ENCODE measurements at places on chromosomes 1 and 21.
A peak's percentile ranks its signal among the peaks of the same experiment; 100 is the strongest.

- DNase-seq = no peak
These were observed 28.8 kb downstream of the CHD5 start for GRCh38 chr1:6151291-6151822.

DNA sequence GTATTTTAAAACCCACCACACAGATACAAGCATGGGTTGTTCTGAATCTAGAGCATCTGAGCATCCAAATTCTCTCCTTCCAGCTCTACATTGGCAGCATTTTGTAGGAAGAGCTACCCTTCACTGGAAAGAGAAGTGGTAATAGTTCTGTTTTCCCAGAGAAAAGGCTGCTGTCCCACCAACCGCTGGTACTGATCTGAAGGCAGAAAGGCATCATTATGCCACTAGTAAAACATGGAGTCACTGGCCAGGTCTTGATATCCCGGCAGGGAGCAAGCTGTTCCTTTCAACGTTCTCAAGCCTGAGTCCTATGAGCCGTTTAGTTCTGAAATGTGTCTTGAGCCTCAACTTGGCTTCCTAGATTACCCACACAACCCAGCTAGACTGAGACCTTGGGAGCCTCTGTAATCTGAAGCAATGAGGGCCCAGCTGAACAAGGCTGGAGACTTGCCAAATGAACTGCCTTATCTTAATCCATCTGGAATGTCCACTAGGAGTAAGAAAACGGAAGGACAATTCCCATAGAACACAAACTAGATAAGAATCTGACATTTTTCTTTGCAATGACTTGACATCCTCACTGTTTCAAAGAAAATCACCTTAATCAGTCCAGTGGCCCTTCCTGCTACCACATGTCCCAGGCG lies 116.8 kb downstream of the KCNH1 start:
- DNase-seq = no peak

- DNase-seq = no peak
These were observed 19.0 kb downstream of the H6PD start for GRCh38 chr1:9253453-9254105.

GRCh38 chr1:211643324-211644212 lies 31.9 kb downstream of the NEK2 start:
- DNase-seq = no peak

GRCh38 chr1:192546596-192547190 lies 28.9 kb upstream of the RGS1 start:
- no peak for DNase-seq

DNA sequence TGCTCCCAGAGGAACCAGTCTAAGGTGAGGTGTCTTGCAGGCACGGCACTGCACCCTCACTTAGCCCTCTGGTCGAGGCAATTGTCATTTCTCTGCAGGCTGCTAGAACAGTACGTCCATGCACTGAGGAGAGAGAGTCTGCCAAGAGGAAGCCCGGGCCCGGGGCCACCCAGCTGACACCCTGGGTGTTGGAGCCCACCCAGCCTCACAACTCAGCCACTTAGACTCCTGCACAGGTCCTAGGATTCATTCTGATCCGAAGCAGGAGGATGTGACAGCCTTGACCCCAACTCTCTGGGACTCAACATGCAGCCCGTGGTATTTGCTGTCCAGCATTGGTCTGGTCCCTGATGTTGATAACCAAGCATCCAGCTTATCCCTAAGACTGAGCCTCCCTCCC lies 111.9 kb downstream of the ADSS2 start:
- DNase-seq = no peak

DNA sequence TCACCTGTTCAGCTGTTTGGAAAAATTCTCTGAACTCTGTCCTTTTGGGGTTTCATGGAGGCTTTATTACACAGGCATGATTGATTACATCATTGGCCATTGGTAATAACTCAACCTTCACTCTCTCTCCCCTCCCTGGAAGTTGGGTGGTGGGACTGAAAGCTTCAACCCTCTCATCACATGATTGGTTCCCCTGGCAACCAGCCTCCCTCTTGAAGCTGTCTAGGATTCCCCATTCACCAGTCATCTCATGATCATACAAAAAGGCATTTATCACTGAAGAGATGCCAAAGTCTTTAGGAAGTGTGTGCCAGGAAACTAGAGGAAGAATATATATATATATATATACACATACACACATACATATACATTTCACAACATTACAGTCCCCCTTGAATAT lies 228.5 kb downstream of the ZNF326 start:
- DNase-seq = no peak

DNA sequence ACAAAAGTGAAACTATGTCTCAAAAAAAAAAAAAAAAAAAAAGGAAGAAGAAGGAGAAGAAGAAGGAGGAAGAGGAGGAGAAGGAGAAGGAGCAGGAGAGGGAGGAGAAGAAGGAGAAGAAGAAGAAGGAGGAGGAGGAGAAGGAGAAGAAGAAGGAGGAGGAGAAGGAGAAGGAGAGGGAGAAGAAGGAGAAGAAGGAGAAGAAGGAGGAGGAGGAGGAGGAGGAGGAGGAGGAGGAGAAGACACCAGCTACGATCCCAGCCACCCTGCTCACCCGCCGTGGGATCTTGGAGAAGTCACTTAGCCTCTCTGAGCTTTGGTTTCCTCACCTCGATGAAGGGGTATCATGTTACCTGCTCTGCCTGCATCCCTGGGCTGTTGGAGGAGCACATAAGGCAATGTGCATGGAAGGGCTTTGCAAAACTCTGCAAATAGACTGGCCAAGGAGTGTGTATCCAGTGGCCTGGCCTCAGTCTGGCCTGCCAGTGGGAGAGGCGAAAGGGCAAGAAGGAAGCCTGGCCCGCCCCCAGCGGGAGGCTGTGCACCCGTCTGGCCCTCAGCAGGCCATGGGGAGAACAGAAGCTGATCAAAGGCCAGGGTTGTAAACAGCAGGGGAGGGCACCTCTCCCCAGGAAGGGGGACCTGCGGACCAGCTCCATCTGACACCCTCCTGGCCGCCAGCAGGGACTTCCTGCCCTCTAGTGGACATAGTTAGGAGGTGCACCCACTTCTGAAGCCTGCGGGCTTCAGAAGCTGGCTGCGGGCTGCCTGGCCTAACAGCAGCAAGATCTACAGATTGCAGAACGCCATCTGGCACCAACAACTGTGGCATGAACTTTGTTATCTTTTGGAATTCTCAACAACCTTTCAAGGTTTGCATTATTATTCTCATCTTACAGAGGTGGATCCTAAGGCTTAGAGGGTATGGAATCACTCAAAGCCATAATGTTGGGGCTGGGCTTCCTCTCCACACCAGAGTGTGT lies 19.2 kb upstream of the CDK18 start:
- DNase-seq = no peak

GRCh38 chr1:39839651-39840050 lies 43.7 kb downstream of the TRIT1 start:
- DNase-seq = no peak

- DNase-seq = no peak
These were observed 417.0 kb upstream of the ESRRG start for GRCh38 chr1:217140041-217140901.

- DNase-seq = no peak
These were observed 39.2 kb downstream of the SIPA1L2 start for GRCh38 chr1:232590744-232591082.

GRCh38 chr1:156750711-156751450 lies 594 bp downstream of the HDGF start:
- DNase-seq = peak; percentile 84

GRCh38 chr1:174818951-174819350 lies 180.8 kb upstream of the CACYBP start:
- no peak for DNase-seq

- DNase-seq = no peak
These were observed 38.9 kb downstream of the CD58 start for GRCh38 chr1:116531917-116532316.

GRCh38 chr1:9435854-9436640 lies 103.2 kb upstream of the SLC25A33 start:
- no peak for DNase-seq

GRCh38 chr1:19122668-19123067 lies 87.4 kb downstream of the UBR4 start:
- DNase-seq = no peak

- DNase-seq = no peak
These were observed 189.8 kb upstream of the LYPLAL1 start for GRCh38 chr1:218983848-218984247.

GRCh38 chr1:86705665-86705985 lies 1.2 kb downstream of the SH3GLB1 start:
- no peak for DNase-seq

DNA sequence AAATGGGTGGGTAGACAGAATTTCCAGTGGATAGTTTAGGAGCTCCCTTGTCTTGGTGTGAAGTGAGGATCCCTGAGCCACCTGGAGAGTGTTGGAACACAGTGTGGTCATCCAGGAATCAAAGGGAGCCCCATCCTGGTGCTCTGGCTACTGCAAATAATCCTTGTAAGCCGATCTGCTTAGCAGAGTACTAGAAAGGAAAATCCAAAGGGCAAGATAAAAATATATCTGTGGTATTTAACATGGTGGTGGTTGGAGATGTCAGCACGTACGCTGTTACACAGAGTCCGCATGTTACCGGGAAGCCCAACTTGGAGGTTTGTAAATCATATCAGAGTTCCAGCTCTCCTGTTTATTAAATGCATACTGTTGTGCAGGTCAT lies 39.0 kb downstream of the VANGL1 start:
- DNase-seq = no peak

GRCh38 chr1:207328004-207328403 lies 6.5 kb downstream of the CD55 start:
- no peak for DNase-seq

DNA sequence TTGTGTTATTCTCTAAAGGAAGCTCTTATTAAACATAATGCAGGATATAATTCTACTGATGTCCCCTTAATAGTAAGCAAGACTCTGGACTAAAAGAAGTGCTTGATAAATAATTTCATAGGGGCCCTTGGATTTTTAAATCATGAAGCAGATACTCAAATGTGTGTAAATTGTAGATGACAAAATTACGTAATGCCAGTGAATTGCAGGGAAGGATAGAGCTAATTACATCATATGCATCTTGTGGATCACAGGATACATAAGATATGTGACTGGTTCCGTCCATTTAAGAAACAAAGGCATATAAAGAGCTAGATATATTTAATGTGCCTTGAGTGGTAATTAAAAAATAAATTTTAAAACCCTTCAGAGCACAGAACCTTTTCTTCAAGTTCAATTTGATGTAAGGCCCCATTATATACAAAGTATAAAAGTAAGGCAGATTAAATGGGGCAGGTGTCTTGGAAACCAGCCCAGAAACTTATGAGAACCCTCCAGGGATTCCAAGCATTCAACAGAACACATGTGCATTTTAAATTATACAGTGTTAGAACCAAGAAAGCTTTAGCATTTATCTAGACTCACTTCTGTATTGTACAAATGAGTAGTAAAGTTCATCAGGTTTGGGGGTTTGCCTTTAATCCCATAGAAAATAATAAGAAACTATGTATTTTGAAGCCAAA lies 190.4 kb downstream of the NCAM2 start:
- no peak for DNase-seq

DNA sequence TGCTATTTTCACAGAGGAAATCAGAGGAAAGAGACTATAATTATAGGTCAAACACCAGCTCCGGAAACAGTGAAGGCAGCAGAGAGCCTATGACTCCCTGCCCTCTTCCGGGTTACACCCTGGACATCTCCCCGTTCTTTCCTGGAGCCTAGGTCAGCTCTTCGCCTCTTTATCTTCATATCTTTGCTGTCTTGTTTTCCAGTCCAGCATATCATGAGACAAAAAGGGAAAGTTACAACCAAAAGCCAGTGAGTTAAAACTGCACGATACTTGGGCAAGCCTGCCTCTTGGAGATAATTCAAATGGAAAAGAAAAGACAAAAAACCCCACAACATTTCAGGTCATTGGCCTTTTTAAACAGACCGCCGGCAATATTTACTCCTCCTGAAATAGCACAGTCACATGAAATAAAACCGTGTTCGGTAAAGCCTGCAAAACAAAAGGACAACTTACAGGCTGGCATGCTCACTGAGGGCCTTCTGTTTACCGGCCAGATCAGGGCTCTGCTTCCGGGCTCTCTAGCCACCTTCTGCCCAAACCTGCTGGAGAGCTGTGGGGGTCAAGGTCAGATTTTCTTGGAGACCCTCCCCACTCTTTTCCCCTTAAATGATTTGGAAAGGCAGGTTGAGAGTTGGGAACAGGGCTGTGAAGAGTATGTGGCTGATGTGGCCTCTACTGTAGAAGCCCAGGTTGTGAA lies 42.8 kb upstream of the PPP2R5A start:
- DNase-seq = no peak

- no peak for DNase-seq
These were observed 131.7 kb upstream of the ESRRG start for GRCh38 chr1:216854836-216855484.

GRCh38 chr1:67515324-67516080 lies 85.3 kb upstream of the SERBP1 start:
- DNase-seq = no peak

GRCh38 chr21:40563900-40564299 lies 283.1 kb downstream of the DSCAM start:
- no peak for DNase-seq

DNA sequence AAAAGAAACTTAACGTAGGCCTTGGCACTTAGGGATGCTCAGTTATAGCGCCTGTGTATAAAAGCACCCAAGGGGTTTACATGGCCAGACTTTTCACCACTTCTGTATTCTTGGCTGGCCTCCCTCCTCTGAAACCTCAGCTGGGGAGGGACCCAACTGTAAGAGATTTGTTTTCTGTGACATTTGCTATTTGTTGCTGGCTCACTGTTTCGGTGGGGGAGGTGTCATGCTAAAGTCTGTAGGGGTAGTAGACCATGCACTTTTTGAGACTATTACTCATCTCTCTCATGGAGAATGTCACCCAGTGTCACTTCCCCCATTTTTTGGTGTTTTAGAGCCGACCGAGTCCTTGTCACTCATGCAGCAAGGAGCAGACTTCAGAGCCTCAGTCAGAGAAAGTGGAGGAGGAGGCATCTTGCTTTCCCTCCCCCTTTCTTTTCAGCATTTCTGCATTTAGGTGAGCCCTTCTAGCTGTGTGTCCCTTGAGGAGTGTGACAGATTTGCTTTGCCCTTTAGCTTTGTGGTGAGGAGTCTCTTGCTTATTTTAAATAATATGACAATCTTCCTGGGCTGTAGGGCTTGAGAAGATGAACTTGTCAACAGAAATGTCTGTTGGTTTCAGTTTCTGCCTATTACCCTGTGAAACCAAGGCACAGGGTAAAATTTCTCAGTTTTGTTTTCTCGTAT lies 160.1 kb downstream of the FASLG start:
- DNase-seq = no peak

GRCh38 chr1:202615501-202616354 lies 94.5 kb downstream of the SYT2 start:
- DNase-seq = no peak

GRCh38 chr1:22520871-22521270 lies 42.4 kb upstream of the EPHA8 start:
- DNase-seq = no peak

GRCh38 chr21:43343992-43344886 lies 82.7 kb downstream of the SIK1 start:
- no peak for DNase-seq
